ENCODE measurements at places on chromosomes 1 and 21.
A peak's percentile ranks its signal among the peaks of the same experiment; 100 is the strongest.

GRCh38 chr1:228984107-228984506, 248.8 kb downstream of the RHOU start:
- DNase-seq: no peak

- no peak for DNase-seq
Measured at GRCh38 chr1:228830185-228830953, 95.1 kb downstream of the RHOU start.

GRCh38 chr1:111221633-111222291, 5.8 kb upstream of the CHI3L2 start:
- peak; percentile 46 for DNase-seq

DNA sequence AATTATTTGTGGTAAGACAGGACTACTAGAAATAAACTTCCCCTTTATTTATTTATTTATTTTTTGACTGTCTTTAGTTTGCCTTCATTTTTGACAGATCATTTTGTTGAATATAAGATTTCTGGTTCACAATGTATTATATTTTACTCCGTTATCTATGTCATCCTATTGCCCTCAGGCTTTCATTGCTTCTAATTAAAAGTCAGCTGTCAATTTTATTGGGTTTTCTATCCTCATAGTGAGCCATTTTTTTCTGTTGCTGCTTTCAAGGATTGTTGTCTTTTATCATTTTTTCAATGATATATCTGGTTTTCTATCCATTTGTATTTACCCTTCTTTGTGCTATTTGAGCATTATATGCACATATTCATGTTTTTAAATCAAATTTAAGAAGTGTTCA, 866.2 kb downstream of the LRRIQ3 start:
- no peak for DNase-seq

DNA sequence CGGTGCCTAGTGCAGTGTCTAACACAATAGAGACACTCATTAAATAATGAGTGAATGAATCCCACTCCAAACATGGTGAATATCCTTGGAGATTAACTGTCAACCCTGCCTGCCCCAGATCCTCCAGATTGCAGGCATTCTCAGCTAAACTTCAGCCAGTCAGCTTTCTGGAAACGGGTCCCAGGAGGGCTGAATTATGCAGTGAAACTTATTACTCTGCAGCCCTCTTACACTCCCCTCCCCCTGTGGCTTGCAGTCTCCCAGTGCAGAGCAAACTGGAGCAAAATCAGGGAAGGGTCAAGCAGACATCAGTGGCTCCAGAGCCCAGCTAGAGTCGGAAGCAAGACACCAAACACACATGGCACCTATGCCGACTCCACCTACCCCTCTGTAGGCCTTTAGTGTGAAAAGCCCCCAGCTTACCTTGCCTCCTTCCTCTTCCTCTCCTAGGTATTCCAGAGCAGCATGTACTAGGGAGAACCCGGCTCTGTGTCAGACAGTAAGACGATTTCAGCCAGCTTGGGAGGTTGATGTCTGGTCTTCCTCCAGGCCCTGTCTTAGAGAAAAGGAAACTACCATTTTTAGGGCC, 6.5 kb upstream of the RGS16 start:
- DNase-seq: no peak

- DNase-seq: peak; percentile 59
Measured at GRCh38 chr1:226737819-226738420, 1.2 kb downstream of the ITPKB start.

- no peak for DNase-seq
Measured at GRCh38 chr1:195105281-195105680, 1503.0 kb downstream of the KCNT2 start.

GRCh38 chr1:206839857-206840256, 25.6 kb upstream of the IL20 start:
- DNase-seq: no peak

GRCh38 chr1:35377555-35377954, 109.0 kb downstream of the ZMYM4 start:
- DNase-seq: no peak

GRCh38 chr1:155507945-155508344, 54.7 kb downstream of the ASH1L start:
- no peak for DNase-seq

DNA sequence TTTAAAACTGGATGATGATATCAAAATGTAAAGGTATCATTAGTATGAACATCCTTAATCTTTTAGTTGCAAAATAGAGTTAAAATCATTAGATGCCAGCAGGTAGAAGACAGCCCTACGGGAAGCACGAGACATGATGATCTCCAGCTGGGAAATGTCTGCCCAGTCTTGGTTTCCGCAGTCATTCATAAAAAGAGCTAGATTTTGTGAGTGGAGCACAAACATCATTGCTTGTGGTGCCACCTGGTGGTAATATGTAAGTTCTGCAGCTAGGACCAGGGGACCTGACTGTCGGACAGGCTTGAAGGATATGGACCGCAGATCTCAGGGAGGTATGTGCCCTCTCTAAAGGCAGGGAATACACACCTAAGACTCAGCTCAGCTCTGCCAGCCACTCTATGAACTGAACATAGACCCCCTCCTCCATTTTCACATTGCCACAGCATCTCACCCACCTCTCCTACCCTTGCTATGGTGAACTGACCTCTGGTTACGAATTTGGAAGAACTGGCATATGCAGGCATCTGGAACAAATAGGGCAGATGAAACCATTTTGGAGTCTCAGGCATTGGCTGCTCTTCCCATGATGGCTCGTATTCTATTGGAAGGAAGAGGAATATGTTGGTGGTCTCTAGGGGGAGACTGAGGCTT, 9.2 kb downstream of the FCMR start:
- peak; percentile 74 for DNase-seq

- DNase-seq: peak; percentile 35
Measured at GRCh38 chr1:86419277-86419903, 4.6 kb upstream of the CLCA2 start.

- no peak for DNase-seq
Measured at GRCh38 chr1:107991371-107992066, 26.5 kb upstream of the VAV3 start.

DNA sequence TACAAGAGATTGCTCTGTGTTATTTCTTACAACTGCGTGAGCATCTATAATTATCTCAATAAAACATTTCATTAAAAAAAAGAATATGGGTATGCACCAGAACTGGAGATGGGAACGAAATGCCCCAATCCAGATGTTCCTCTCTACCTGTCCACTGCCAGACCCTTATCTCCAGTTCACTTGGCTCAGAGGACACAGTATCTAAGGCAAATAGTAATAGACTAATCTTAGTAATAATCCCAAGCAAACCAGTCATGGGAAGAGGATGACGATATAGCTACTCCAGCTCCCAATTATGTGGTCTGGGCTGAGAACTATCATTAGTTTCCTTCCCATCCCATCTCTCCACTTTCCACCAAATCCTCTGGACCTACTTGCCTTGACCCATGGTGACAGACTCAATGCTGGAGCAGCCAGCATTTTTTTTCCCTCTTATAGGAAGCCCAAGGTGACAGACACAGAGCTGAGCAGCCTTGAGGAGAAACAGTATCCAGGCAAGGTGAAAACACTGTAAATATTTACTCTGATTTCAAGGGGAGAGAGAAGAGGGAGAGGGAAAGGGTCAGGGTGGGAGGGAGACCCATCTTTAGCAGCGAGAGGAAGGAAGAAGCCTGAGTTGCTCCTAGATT, 28.7 kb downstream of the DDX20 start:
- DNase-seq: no peak

All from activated CD4-positive, alpha-beta T cell treated with anti-CD3 and anti-CD28 coated beads, Interleukin-2, amount 50 U/mL, for 48 hours (primary cell).